Stimulated activated CD8-positive, alpha-beta memory T cell treated with anti-CD3 and anti-CD28 coated beads, Interleukin-2, amount 100 ng/mL, for 1 hour (primary cell): ENCODE measurements at places on chromosomes 12 and 14.

DNA sequence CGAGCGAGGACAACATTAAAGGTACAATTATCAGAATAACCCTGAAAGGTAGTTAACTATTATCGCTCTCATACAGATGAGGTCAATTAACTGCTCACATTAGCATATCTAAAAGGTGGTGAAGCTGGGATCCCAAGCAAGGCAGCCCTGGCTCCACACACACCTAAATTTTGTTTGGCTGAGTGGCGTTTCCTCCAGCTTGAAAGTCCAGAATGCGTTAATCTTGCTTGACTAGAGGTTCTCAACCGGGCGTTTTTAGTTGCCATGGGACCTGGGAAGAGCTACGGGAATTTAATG, 531 bp downstream of the DLGAP5 start:
- DNase-seq = no peak

GRCh38 chr12:26116829-26117715, 7.8 kb downstream of the BHLHE41 start:
- no peak for DNase-seq

DNA sequence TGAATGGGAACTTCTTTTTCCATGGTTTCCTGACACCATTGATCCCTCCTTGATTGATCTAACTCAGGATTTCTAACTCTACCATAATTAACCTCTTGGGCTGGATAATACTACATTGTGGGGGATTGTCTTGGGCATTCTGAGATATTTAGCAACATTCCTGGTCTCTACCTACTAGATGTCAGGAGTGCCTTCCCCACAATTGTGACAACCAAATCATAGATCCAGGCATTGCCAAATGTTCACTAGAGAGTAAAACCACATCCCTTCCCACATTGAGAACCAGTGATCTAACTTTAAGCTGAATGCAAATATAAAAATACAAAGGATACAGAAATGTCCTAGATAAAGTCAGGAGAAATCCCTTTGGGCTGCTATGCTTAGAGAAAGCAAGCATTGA, 36.9 kb upstream of the CCDC198 start:
- no peak for DNase-seq

- no peak for DNase-seq
Measured at GRCh38 chr12:22255097-22255496, 79.4 kb downstream of the ST8SIA1 start.

- DNase-seq = no peak
Measured at GRCh38 chr12:119198440-119198839, 19.7 kb downstream of the HSPB8 start.

- DNase-seq = no peak
Measured at GRCh38 chr14:96482986-96483385, 19.2 kb upstream of the PAPOLA start.
